ENCODE measurements at places on chromosomes 16 and 17. TPM values are rescaled to one million over a fixed set of nuclear protein-coding genes. Genes with fewer than 3 reads are reported as not detected.

NAGS gene
- 1.6 TPM for total RNA-seq

C16orf46 gene
- total RNA-seq, result 0.58 TPM

- DNase-seq, result peak; percentile 95
These were observed 2.4 kb downstream of the SERPINF1 start for GRCh38 chr17:1764284-1764683.

- no peak for DNase-seq
These were observed 29.0 kb upstream of the IRF8 start for GRCh38 chr16:85869785-85870558.

CDH15 gene
- 201 TPM for total RNA-seq

GRCh38 chr17:33389504-33390135 lies 96.5 kb upstream of the ASIC2 start:
- DNase-seq, result peak; percentile 6

DNA sequence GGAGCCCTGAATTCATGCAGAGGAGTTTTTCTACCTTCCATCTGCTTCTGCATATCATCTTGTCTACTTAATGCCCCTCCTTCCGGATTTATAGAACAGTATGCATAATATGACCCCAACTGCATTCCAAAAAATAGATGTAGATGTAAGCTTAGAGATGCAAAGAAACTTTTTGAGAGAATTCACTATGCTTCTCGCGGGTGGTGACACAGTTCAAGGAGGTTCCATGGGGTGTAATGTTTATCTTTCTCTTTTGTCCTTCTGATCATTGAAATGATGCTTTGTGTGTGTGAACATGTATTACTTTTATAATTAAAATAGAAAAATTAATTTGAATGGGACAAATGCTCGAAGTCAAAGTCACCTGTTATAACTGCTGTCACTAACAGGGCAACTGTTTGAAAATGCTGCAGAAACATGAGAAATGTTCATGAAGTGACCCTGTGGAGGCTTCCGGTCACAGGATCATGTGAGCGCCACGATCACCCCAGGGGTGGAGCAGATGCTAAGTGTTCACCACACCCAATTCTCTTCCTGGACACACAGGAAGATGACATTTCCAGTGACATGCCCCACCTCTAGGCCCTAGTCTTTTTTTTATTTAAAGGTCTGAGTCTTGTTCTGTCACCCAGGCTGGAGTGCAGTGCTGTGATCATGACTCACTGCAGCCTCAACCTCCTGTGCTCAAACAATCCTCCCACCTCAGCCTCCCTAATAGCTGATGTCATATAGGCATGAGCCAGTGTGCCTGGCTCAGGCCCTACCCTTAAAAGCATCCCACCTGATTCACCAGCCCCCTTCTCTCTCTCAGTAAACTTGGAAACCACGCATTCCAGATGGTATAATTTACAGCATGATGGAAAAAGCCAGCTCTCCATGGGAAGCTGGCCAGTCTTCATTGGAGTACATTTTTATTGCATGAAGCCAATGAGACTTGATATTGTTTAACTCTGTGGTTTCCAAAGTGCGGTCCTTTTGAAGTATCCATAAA lies 21.0 kb upstream of the AGRP start:
- no peak for DNase-seq

TMEM114 gene
- total RNA-seq, result not detected

GRIN2A gene
- not detected for total RNA-seq

DNA sequence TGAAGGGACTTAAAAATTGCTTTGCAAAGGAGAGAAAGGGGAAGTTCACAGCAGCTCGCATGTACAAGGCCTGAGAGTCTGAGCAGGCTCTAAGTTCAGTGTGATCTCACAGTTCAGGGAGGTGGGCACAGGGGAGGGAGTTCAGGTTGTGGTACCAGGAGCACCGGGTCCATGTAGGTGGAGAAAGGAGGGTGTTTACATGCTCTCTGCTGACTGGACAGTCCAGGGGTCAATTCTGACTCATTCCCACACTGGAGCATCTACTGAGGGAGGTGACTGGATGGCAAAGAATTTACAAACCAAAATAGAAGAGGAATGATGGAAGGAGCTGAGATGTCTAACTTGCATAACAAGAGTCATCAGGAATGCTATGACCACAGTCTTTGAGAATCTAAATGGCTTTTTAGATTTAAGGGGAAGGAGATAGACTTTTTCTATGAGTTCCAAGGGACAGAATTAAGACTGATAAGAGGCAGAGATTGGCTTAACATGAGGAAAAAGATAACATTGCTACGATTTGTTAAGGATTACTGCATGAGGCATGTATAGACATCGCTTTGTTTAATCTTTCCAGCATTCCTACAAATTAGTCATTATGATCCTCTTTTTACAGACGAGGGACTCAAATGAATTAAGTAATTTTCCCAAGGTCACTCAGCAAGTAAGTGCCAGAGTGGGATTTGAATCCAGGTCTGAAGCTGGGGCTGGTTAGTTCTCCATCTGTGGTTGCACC lies 29.9 kb downstream of the MIS12 start:
- DNase-seq, result peak; percentile 97

OTOA gene
- total RNA-seq, result 0.06 TPM

DNA sequence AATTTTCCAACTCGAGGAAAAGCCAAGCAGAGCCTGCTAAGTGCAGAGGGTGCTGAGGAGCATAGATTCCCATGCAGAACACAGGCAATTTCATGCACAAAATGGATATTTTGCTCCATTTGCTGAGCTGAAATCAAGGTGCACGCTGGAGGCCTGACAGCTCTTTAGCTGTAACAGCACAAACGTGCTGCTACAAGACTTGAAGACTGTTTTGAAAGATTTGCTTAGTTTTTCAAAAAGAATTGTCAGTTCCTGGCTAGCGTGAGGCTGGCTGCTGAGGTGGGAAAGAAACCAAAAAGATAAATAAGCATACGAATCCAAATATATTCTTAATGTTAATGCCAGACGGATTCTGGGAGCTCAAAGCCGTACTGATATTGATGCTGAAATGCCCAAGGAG lies 309.0 kb upstream of the MAF start:
- DNase-seq, result no peak

DNA sequence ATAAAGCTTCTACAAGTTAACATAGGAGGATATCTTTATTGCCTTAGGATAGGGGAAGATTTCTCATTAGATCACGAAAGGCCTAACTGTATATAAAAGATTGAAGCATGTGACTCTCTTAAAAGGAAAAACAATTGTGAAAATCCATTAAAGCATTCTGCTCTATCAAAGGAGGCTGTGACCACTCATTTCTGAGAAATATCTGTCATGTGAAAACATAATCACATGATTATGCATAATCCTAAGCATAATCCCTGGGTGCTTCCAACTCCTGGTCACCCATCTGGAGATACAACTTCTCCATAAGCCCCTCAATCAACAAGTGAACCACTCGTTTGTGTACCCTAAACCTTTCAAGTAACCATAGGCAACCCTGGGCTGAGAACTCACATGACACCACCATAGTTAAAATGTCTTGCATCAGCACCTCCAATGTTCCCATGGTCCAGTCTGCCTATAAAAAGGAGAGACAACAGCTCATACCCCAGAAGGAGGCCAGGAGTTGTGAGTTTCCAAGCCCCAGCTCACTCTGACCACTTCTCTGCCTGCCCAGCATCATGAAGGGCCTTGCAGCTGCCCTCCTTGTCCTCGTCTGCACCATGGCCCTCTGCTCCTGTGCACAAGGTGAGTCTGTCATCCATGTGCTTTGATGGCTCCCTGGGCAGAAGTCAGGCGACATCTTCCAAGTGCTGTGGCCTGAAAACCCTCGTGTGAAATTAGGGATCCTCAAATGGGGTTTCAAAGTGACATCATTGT lies at the start of gene CCL18:
Gene CCL18 (plus strand): TSS at position 487 of the 756 bp plus-strand sequence. CDS start 71 bp downstream, at position 558.
- no peak for DNase-seq

DNA sequence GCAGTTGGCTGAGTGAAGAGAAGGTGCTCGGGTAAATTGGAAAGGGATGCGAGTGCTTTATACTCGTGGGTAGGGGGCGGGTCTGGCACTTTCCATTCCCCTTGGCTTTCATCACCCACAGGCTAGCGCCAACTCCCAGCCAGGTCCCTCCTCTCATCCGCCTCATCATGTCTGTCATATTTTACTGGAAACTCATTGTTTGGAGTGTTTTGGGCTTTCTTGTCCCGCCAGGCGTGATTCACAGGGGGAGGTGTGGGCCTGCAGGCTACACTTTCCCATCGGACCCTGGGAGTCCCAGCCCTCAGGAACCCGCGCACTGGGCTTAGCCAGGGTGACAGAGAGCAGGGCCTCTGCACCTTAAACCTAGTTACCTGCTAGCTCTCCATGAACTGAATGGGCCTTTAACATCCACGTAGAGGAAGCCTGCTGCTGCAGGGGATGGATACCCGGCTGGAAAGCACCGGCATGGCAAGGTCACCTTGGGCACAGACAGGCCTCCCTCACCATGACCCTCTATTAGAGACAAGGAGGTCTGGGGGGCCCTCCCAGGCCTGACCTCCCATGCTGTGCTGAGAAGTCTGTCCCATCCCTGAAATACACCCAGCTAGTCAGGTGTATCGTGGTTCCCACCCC lies at the start of gene KRT14:
Gene KRT14 (minus strand): TSS at position 33 of the 633 bp plus-strand sequence. CDS start 61 bp downstream, outside the sequence.
- DNase-seq, result no peak

Data from LHCN-M2 (cell line).